ENCODE measurements at places on chromosomes 3 and 15. TPM values are rescaled to one million over a fixed set of nuclear protein-coding genes. Genes with fewer than 3 reads are reported as not detected.

The LRRC31 gene
- not detected for total RNA-seq

The INKA1 gene
- 2.1 TPM for total RNA-seq

The NEK11 gene
- total RNA-seq: 4.4 TPM

The SHC4 gene
- total RNA-seq: 0.74 TPM

The VILL gene
- total RNA-seq: 0.32 TPM

The NSMCE3 gene
- 15.3 TPM for total RNA-seq

The CCK gene
- 2.7 TPM for total RNA-seq

The ZIC1 gene
- total RNA-seq: 0.02 TPM

The NANOGP8 gene
- not detected for total RNA-seq

The CHRNA7 gene
- 5.0 TPM for total RNA-seq

The FAM107A gene
- 0.18 TPM for total RNA-seq

The STRA6 gene
- 69.6 TPM for total RNA-seq

The ITGA11 gene
- total RNA-seq: 2.4 TPM

The CELSR3 gene
- total RNA-seq: 4.4 TPM

The TIGIT gene
- not detected for total RNA-seq

The MUSTN1 gene
- total RNA-seq: 0.28 TPM

The DNASE1L3 gene
- not detected for total RNA-seq

The STAB1 gene
- total RNA-seq: 0.16 TPM

The SMCO1 gene
- total RNA-seq: not detected

The RFTN1 gene
- 3.1 TPM for total RNA-seq

The TRH gene
- total RNA-seq: not detected

The CD86 gene
- not detected for total RNA-seq

The SKOR1 gene
- 0.05 TPM for total RNA-seq

The LEKR1 gene
- 0.73 TPM for total RNA-seq

The HYAL3 gene
- 7.0 TPM for total RNA-seq

The TEX9 gene
- total RNA-seq: 4.7 TPM

The LRRC34 gene
- not detected for total RNA-seq

The HGD gene
- 22.1 TPM for total RNA-seq

The MYZAP gene
- total RNA-seq: 0.91 TPM

The XYLB gene
- 4.3 TPM for total RNA-seq

The VWA5B2 gene
- total RNA-seq: 0.60 TPM

The TM4SF4 gene
- total RNA-seq: 25.7 TPM

The ADIPOQ gene
- not detected for total RNA-seq

The HYPK gene
- 4.2 TPM for total RNA-seq

The SLCO2A1 gene
- 0.02 TPM for total RNA-seq

The AHSG gene
- total RNA-seq: 0.11 TPM

The NOX5 gene
- total RNA-seq: 0.30 TPM

The CLDN16 gene
- not detected for total RNA-seq

The TTLL13 gene
- 0.12 TPM for total RNA-seq

The CYP11A1 gene
- total RNA-seq: not detected

The CPEB1 gene
- total RNA-seq: 3.2 TPM

The LTF gene
- not detected for total RNA-seq

The GRM2 gene
- total RNA-seq: 0.13 TPM

The CPOX gene
- 21.0 TPM for total RNA-seq

The PLCL2 gene
- total RNA-seq: 4.7 TPM

The CDCP1 gene
- 8.1 TPM for total RNA-seq

The CTXN2 gene
- total RNA-seq: not detected

The PIGX gene
- total RNA-seq: 29.1 TPM
